ENCODE measurements at places on chromosomes 7 and 10. TPM values are rescaled to one million over a fixed set of nuclear protein-coding genes. Genes with fewer than 3 reads are reported as not detected.

TWNK gene
- total RNA-seq = 11.8 TPM

ZKSCAN5 gene
- 8.1 TPM for total RNA-seq

WIPF3 gene
- 0.07 TPM for total RNA-seq

ASB10 gene
- total RNA-seq = not detected

TFPI2 gene
- 59.6 TPM for total RNA-seq

LIPM gene
- 0.13 TPM for total RNA-seq

MRPS24 gene
- total RNA-seq = 54.7 TPM

PRSS1 gene
- not detected for total RNA-seq

CPA1 gene
- 0.39 TPM for total RNA-seq

CLEC5A gene
- not detected for total RNA-seq

DDC gene
- total RNA-seq = not detected

TMEM229A gene
- total RNA-seq = 0.07 TPM

GLI3 gene
- 4.1 TPM for total RNA-seq

PON1 gene
- total RNA-seq = not detected

VSTM4 gene
- 8.2 TPM for total RNA-seq

ITGA8 gene
- 43.7 TPM for total RNA-seq

TCTN3 gene
- total RNA-seq = 66.6 TPM

STMP1 gene
- 26.4 TPM for total RNA-seq

ACTL6B gene
- not detected for total RNA-seq

MSMB gene
- total RNA-seq = not detected

CPED1 gene
- total RNA-seq = 64.8 TPM

ZNF282 gene
- 31.5 TPM for total RNA-seq

DRGX gene
- not detected for total RNA-seq

CALHM1 gene
- total RNA-seq = not detected

MOGAT3 gene
- total RNA-seq = not detected

LAMB4 gene
- total RNA-seq = 0.30 TPM

TMEM248 gene
- total RNA-seq = 109 TPM

C10orf53 gene
- not detected for total RNA-seq

STARD3NL gene
- 68.1 TPM for total RNA-seq

AEBP1 gene
- total RNA-seq = 333 TPM

HDAC9 gene
- 39.9 TPM for total RNA-seq

TMEM178B gene
- 2.3 TPM for total RNA-seq

NAT16 gene
- not detected for total RNA-seq

LRRD1 gene
- total RNA-seq = 0.07 TPM

GPER1 gene
- 3.2 TPM for total RNA-seq

PHYHIPL gene
- not detected for total RNA-seq

PHYH gene
- 21.5 TPM for total RNA-seq

CHAT gene
- not detected for total RNA-seq

GATAD1 gene
- total RNA-seq = 26.1 TPM

TUBGCP2 gene
- total RNA-seq = 64.7 TPM

FAM25G gene
- total RNA-seq = not detected

NANOS1 gene
- total RNA-seq = 1.5 TPM

CCDC3 gene
- total RNA-seq = 64.4 TPM

SEMA3A gene
- 52.1 TPM for total RNA-seq

CPVL gene
- 0.20 TPM for total RNA-seq

AGAP6 gene
- 4.0 TPM for total RNA-seq

GRM3 gene
- not detected for total RNA-seq

SMARCD3 gene
- 37.1 TPM for total RNA-seq

TMEM236 gene
- total RNA-seq = 0.07 TPM

ANKRD1 gene
- 24.2 TPM for total RNA-seq

LBX1 gene
- total RNA-seq = not detected

All from smooth muscle cell of the pulmonary artery (primary cell).